Activated naive CD8-positive, alpha-beta T cell treated with anti-CD3 and anti-CD28 coated beads, Interleukin-2, amount 10 ng/mL, durations not matched to agents 7 days and 5 days (primary cell): ENCODE measurements at places on chromosomes 1 and 21.

DNA sequence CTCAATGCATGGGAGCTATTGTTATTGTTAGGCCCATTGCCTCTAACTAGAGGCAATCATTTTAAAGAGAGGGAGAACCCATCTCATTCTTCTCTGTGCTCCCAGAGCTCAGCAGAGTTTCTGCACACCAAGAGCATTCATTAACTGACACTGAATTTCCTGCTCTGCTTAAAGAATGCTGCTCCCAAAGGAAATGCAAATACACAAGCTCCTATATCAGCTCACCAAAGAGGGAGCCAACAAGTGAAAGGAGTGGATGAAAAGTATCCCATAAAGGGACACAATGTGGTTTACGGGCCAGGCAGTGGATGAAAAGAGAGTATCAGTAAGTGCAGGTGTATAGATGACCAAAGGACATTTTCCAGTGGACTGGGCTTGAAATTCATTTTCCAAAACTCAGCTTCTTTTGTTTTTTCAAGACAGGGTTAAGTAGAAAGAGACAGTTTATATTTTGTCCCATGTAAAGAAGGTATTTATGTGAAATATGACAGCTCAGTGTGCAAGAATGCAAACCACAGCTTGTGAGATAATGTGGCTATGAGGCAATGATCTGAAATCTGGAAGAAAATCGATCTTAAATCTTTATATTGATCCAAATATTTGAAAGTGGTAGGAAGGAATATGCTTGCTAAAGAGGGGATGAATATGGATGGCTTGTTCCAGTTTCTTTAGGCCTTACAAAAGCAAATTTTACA is 207.7 kb upstream of the CAMK1G start:
- no peak for DNase-seq

- no peak for DNase-seq
These were observed 15.8 kb downstream of the SNX7 start for GRCh38 chr1:98677288-98677687.

DNA sequence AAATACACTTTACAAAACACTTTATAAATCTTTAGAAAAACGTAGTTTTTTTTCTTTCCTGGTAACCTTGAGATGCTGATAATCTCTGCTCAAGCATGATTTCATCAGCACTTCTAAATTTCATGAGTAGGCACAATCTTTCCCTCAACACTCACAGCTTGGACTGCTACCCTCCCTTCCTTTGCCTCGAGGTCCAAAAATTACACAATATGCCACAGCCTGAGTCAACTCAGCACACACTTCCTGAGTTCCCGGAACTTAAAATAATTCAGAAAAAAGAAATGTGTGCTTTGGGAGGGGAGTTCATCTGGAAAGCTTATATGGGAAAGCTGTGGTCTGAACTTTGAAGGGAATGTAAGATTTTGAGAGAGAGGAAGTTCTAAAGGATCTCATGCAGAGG is 5.9 kb downstream of the CLCA2 start:
- no peak for DNase-seq

DNA sequence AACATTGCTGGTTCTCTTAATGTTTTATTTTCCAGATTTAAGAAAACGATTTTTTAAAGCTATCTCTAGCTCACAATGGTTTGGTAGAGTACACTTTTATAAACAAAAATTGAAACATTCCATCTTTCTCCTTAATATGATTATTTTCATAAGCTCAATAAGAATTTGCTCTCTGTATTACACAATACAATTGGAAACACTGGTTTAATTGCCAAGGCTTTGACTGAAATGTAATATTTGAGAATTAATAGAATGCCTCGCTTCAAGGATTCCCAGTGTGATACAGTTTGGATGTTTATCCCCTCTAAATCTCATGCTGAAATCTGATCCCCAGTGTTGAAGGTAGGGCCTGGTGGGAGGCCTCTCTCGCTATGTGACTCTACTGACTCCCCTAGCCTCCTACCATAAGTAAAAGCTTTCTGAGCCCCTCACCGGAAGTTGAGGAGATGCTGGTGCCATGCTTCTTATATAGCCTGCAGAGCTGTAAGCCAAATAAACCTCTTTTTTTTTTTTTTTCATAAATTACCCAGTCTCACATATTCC is 67.4 kb downstream of the DDAH1 start:
- DNase-seq = no peak

- DNase-seq = no peak
These were observed 42.8 kb downstream of the CLDN14 start for GRCh38 chr21:36436829-36437744.

- no peak for DNase-seq
These were observed 74.0 kb upstream of the ARHGEF16 start for GRCh38 chr1:3380469-3380868.

- no peak for DNase-seq
These were observed 14.4 kb upstream of the XCL1 start for GRCh38 chr1:168561989-168562388.

DNA sequence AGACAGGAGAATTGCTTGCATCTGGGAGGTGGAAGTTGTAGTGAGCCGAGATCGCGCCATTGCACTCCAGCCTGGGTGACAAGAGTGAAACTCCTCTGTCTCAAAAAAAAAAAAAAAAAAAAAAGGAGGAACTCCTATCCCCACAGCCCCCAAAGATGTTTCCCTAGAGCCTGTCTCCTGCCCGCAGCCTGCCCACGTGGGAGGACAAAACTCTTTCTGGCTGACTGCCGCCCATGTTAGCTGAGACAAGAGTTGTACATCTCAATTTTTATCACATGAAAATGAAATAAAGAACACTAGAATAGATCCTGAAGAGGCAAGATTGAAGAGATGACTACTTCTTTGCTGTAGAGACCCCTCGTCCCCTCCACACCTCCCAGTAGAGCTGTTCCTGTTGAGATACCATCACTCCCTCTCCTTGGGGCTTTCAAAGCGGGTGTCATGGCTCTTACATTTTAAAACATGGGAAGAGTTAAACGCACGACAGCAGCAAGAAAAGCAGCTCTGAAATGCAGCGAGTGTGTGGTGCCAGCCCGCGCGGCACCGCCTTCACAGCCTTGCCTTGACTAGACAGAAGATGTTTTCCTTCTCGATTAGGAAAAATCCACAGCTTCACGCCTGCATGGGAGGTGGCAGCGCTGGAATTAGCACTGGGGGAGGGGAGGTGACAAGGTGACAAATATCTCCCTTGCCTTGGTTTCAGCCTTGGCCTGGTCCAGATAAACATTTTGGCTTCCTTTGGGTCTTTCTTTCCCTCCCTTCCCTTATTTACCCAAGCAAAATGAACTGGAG is 253.4 kb upstream of the CSF3R start:
- no peak for DNase-seq

GRCh38 chr21:45512626-45513002 is 29.6 kb downstream of the SLC19A1 start:
- DNase-seq = no peak
